ENCODE measurements at places on chromosomes 3 and 15.
A peak's percentile ranks its signal among the peaks of the same experiment; 100 is the strongest.

- DNase-seq = peak; percentile 1
Observed at GRCh38 chr3:155154255-155154654, 74.1 kb downstream of the MME start.

DNA sequence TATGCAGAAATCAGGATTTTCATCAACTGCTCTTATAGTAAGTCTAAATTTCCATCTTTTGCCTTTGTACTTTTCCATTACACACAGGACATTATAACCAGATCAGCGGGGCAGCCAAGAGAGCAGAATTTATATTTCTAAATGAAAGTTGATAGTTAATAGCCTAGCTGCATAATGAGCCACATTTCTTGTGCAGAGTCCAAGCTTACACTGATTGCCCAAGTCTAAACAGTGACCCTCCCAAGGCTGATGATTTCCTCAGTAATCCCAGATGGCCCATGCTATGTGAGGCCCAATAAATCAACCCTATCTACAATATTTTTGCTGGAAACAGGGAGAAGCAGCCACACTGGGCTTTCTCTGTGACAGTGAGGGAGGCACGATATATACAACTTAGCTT, 475.8 kb upstream of the KCNMB2 start:
- no peak for DNase-seq

- no peak for DNase-seq
Observed at GRCh38 chr3:48899273-48899672, 591 bp upstream of the SLC25A20 start.

DNA sequence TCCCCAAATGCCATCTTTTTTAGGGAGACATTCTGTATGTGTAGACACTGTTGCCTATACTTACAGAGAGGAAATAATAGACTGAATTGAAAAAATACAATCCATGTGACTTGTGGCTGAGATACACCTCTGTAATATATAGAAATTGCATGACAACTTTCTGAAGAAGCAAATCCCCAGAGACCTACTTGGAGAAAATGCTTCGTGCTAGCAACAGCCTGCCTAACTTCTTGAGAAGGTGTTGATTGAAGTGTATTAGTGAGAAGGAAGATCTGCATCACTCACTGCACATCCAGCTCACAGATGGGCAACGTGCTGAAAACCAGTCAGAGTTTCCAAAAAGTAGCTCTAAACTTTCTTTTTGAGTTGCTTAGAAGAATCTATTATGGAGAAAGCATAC, 404.1 kb downstream of the EPHB1 start:
- DNase-seq = no peak

DNA sequence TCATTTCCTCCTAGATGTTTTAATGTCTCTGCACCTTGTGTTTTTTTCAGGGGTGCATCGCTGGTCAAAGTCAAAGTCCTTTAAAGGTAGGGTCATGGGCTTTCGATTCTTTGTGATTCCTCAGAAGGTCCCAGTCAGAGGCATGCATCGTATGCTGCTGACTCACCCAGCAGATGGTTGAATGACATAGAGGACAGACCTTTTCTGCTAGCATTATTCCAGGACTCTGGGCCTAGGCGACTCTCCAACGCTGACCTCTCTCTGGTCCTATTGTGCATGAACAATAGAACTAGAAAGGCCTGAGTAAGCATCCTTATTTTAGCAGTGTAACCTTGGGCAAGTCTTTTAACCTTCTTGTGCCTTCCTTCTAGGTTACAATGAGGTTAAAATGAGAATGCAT, 75.9 kb downstream of the DGKG start:
- peak; percentile 79 for DNase-seq

GRCh38 chr3:16300881-16301359, 35.9 kb downstream of the OXNAD1 start:
- DNase-seq = no peak

DNA sequence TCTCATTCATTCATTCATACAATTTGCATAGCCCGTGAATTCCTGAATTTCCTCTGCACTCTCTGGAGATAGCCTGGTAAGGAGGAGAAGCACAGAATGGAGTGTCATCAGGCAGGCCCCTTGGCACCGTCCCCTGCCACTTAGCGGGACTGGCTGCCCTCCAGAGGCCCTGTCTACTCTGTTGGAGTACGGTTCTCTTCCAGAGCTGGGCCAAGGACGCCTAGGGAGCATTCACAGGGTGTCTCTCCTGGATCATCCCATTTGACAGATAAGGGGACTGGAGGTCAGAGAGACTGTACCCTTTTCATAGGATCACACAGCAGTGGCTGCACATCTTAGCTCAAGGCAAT, 48.0 kb downstream of the PTH1R start:
- DNase-seq = no peak

GRCh38 chr3:69671082-69671952, 67.9 kb upstream of the MITF start:
- DNase-seq = peak; percentile 49

DNA sequence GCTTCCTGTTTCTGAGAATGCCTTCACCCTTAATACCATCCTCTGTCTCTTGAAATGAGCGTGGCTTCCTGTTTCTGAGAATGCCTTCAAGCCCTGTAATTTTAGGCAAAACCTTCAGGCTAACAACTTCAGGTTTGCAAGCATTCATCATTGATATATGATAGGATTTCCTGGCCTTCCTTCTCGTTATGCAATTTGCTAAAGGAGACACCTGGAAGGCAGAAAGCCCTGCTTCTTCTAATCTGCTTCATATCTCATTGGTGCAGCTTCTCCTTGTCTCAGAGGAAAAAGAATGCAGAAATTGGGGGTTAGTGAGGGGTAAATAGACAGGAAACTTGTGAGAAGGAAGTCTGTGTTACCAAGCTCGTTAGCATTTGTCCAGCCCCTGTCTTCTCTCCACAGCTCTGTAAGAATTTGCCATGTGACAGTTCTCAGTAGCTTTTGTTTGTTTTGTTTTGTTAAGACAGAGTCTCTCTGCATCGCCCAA, 7.3 kb downstream of the ARL6IP5 start:
- no peak for DNase-seq

DNA sequence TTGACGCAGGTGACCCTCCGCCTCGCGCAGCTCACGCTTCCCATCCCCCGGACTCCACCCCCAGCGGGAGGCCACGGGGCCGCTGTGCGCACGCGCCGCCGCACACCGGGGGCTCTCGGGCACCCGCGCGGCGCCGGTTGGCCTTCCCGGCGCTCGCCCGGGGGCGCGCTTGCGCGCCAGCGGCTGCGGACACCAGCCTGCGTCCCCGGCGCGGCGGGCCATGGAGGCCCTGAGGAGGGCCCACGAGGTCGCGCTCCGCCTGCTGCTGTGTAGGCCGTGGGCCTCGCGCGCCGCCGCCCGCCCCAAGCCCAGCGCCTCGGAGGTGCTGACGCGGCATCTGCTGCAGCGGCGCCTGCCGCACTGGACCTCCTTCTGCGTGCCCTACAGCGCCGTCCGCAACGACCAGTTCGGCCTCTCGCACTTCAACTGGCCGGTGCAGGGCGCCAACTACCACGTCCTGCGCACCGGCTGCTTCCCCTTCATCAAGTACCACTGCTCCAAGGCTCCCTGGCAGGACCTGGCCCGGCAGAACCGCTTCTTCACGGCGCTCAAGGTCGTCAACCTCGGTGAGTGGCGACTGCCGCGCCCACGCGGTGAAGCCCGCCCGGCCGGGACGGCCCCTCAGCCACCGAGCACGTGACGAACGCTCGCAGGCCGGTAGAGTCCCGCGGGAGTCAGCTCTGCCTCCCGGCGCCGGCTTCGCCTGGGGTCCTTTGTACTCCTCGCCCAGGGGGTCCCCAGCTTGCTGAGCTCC, at the start of gene C15orf61:
C15orf61 (plus strand) TSS at position 103 of the 754 bp plus-strand sequence; CDS start at position 221, 118 bp downstream.
- DNase-seq = peak; percentile 78

DNA sequence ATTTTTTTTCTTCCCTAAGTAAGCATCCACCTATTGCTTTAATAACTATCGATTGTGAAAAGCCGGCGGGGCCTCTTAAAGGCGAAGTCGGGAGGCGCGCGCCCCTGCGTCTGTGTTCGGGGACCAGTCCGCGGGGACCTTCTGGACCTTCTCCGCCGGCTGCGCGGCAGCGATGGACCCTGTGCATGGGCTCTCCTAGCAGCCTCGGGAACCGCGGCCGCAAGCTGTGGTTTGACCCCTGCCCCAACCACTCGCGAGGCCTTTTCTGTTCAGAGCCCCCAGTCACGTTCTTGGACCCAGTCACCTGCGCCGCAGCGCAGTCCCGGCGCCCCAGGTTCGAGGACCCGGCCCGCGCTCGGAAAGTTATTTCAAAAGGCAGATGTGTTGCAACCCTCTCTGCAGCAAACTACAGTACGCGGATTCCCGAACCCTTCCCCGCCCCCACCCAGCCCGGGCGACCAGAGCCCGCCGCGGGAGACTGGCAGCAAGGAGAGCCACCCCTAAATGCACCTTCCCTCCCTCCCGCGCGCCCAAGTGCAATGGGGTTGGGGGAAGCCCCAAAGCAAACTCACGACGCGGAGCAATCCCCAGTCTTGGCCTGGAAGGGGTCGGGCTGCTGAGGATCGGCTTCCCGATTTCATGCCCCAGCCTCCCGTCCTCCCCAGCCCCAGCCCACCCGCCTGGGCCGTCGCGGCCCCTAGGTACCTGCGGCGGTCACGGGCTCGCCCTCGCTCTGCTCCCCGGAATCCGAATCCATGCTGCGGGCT, 684 bp downstream of the TNFAIP8L3 start:
- DNase-seq = peak; percentile 69
